ENCODE measurements at places on chromosomes 13 and 19.

DNA sequence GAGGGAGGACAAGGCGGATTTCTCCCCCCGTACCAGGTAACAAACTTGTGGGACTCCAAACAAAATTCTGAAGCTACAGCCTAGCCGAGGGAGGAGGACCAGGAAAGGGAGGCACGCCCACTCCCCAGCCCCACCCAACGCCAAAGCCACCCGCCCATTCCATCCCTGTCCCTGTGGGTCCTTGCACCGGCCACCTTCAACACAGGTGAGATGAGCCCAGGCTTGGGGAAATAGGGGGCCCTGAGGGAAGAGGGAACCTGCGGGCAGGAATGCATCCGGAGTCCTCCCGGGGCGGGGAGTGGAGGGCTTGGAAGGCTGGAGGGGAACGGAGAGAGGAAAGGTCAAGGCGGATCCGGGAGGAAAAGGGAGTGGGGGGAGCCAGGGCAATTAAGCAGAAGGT is at the start of gene BEST2:
Gene BEST2 (plus strand): TSS at position 157 of the 400 bp plus-strand sequence. CDS start 802 bp downstream, outside the sequence.
- no peak for DNase-seq

GRCh38 chr13:109786457-109787134 is at the start of gene IRS2:
Gene IRS2 (minus strand): TSS chr13:109786583. CDS start chr13:109786053, 530 bp downstream.
- peak; percentile 72 for DNase-seq

- DNase-seq, result no peak
These were observed 371.8 kb downstream of the SLITRK6 start for GRCh38 chr13:85427416-85427815.

- DNase-seq, result no peak
These were observed 14.8 kb downstream of the PNPLA6 start for GRCh38 chr19:7550169-7550770.

- DNase-seq, result no peak
These were observed 28.5 kb downstream of the SAFB start for GRCh38 chr19:5651361-5651760.

DNA sequence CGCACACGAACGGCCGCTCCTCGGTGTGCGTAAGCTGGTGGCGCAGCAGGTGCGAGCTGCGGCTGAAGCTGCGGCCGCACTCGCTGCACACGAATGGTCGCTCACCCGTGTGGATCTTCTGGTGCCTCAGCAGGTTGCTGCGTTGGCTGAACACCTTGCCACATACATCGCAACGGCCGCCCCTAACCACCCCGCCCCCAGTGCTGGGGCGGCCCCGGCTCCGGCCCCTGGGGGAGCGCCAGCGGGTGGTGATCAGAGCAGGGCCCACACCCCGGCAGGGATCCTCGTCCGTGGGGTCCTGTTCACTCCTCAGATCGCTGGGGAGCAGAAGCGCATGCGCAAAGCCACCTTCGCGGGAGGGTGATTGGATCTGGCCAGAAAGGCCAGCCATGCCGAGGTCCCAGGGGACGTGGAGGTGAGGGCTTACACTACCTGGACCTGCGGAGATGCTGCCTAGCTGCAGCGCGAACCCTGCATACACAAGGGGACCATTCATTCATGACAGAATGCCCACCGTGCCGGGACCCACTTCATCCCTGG is 4.7 kb upstream of the UBE2M start:
- DNase-seq, result no peak

Data from smooth muscle cell of the brain vasculature (primary cell).